ENCODE measurements at places on chromosomes 1 and 21.

GRCh38 chr21:36893581-36893980 lies 72.9 kb downstream of the HLCS start:
- no peak for DNase-seq

DNA sequence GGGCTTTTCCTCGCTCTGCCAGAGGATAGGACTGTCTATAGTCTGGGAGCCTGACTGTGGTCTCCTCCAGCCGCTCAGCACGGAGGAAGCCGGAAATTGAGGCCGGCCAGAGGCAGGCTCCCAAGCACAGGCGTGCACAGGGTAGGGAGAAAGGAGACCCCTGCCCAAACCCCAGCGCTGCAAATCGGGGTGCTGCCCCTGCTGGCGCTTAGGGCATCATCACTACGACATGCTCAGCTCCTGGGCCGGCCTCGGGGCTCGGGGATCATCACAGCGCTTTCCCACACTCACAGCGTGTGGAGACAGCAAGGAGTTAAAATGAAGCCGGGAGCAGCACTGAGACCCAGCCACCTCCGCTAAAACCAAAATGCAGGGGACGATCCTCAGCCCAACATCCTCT lies 62.8 kb upstream of the ARHGEF16 start:
- DNase-seq, result no peak

- no peak for DNase-seq
Measured at GRCh38 chr21:43637530-43638158, 21.6 kb downstream of the HSF2BP start.

GRCh38 chr1:53946252-53947171 lies at the start of gene LRRC42:
TSS of gene LRRC42 (plus strand) at chr1:53946350. CDS start at chr1:53952000, 5,650 bp downstream.
- DNase-seq, result no peak

GRCh38 chr1:16156848-16157495 lies 1.1 kb upstream of the EPHA2 start:
- DNase-seq, result no peak

- DNase-seq, result no peak
Measured at GRCh38 chr1:168136709-168137514, at the start of gene GPR161. TSS of gene GPR161 (minus strand) at chr1:168136930. CDS start at chr1:168104850, 32,080 bp downstream.

GRCh38 chr21:31367801-31368200 lies 23.7 kb upstream of the TIAM1 start:
- DNase-seq, result no peak

GRCh38 chr21:36702622-36702968 lies 3.7 kb downstream of the SIM2 start:
- DNase-seq, result no peak
